Activated naive CD4-positive, alpha-beta T cell treated with Interleukin-2 at 50 U/mL for 16 hours (primary cell): ENCODE measurements at places on chromosomes 3 and 15.

GRCh38 chr3:108008931-108009639 is 81.7 kb downstream of the CD47 start:
- DNase-seq = no peak

DNA sequence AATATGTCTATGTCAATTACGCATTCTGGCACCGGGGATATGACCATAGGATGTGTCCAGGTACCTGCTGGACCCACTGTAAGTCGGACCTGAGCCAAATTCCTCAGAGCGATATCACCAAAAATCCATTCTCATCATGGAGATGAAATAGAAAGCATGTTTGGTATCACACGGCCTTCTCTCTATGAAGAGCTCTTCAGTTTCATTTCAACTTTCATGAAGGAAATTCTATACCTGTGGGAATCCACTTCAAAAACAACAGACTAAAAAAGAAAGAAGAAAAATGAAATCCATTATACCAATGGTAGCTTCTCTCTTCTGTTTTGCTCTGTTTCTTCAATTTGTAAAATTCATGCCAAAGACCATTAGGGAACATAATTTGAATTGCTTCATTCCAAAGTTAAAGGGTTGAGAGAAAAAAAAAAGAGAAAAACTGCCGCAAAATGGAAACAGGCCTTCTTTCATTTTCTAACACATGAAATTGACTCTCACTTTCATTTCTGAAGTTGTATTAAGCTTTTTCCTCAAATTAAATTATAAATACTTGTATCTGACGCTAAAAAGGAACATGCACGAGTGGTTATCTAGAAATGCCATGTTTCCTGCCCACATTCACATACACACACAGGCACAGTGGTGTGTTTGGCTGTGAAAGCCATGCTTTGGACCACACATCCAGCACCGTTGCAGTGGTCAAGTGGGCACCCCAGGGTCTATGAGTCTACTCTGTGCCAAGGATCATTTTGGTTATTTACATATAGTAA is 46.9 kb upstream of the DIPK2A start:
- DNase-seq = no peak

GRCh38 chr3:133733226-133733625 is 13.0 kb upstream of the TF start:
- no peak for DNase-seq

DNA sequence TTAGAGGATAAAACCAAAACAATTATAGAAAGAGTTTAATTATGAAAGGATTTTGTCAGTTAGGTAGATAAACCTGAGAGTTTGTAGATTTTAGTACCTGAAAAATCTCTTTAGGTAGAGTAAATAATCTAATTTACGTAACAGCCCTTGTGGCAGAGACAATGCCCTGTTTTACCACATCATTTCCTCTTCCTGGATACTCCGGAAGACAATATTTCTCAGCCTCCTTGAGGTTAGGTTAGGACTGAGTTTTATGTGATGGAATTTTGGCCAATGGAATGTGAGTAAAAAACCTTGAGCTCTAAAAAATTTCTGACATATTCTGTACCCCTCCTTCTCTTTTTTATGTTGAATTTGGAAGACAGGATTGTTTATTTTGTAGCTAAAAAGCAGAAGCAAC is 50.7 kb upstream of the TPRG1 start:
- no peak for DNase-seq

DNA sequence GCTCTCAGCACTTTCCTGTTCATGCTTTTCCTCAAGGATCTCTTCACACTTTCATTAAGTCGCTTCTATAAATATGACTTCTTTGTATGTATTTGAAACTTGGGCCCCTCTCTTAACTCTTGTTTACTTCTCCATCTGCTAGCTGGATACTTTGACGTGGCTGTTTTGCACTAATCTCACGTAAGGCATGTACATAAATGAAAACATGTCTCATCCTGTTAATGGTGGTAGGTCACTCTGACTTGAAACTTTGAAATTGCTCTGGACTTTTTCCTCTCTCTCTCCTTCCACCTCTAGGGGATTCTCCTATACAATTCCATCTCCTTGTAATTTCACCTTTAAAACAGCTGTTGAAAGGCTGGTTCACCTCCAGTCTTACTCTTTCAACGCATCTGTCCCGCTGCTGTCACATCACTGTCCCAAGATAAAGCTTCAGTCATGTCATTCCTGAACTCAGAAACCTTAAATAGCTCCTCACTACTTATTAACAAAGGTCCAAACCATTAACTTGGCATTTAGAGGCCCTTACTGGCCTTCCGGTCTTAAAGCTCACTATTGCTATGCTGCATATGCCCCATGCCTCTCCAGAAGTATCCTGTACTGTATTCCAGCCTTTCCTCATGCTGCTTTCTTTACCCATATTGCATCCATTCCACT is 1.2 kb downstream of the BLOC1S6 start:
- no peak for DNase-seq

DNA sequence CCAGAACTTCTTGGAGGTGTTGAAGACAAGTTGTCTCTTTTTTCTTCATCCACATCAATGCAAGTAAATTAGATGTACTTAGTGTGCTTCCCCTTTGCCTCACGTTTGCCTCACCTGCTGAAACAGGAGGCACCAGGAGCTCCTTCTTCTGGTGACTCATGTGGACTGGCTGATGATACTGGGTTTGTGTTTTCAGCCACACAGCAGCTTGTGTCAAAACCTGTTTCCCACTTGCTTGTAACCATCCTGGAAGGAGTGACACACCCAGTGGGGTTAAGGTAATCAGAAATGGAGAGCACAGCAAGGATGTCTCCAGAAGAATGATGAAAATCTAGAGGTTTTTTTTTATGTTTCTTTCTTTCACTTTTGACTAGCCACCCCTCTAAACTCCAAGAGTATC is 143.3 kb upstream of the RBMS3 start:
- DNase-seq = no peak
